ENCODE measurements at places on chromosomes 2 and 18.
A peak's percentile ranks its signal among the peaks of the same experiment; 100 is the strongest.

- no peak for DNase-seq
Observed at GRCh38 chr2:7444626-7445025, 527.4 kb downstream of the RNF144A start.

- DNase-seq, result no peak
Observed at GRCh38 chr2:198321522-198322088, 517.2 kb downstream of the PLCL1 start.

DNA sequence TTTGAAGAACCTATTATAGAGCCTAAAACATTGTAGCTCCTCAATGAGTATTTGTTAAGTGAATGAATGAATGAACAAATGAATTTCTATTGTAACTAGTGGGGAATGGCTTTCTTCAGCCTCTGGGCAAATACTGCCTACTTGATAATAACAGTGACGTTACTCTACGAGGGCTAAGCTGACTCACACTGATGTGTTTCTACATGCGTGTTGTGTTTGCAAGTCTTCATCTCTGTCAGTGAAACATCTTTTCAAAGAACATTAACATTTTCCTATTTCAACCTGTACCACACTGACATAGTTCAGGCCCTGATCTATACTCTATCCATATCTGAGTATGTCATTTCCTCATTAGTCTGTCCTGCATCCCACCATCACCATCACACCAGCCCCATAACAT is 319.9 kb upstream of the ACVR2A start:
- DNase-seq, result no peak

DNA sequence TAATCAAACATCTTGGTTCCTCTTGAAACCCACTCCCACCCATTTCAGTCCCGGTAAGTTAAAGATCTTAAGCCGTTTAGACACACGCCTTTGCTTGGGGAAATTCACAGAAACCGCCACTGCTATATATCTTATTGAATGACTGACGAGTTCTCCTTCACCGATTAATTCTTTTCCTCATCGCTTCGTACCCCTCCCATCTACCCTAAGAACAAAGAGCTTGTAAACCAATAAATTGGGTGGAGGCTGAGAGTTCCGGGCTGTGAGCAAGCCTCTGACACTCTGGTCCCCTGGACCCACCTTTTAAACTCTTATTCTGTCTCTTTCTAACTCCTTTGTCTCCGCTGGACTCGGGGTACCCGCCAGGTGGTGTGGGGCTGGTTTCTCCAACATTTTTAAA is 30.6 kb downstream of the TMEM131 start:
- DNase-seq, result no peak

- DNase-seq, result no peak
Observed at GRCh38 chr2:127145280-127145895, 38.4 kb upstream of the BIN1 start.

GRCh38 chr2:67066782-67067181 is 330.4 kb upstream of the ETAA1 start:
- no peak for DNase-seq

DNA sequence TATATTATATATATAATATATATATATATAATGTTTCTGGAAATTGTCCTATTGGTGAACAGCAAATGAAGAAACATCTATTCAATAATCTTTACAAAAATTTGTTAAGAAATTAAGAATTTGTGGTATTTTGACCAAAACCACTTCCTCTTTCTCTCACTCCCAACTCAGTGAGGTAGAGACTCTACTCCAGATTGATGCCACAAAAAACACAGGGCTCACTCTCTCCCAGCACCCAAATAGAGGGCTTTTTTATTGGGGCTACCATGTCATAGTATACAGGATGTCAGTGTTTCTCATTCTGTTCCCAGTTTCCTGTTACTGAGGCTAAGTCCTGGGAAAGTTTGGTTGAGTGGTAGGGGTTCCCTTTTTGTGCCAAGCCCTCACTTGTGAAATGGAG is 1155.4 kb downstream of the BCL11A start:
- DNase-seq, result no peak

DNA sequence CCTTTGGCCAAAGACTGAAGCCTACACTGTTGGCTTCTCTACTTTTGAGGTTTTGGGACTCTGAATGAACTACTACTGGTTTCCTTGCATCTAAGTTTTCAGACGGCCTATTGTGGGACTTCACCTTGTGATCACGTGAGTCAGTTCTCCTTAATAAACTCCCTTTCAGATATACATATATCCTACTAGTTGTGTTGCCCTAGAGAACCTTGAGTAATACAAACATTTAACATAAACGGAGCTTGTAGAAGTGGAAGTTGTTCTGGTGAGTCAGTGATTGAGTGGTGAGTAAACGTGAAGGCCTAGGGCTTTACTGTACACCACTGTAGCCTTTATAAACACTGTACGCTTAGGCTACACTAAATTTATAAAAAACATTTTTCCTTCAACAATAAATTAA is 107.2 kb upstream of the CDH2 start:
- no peak for DNase-seq

GRCh38 chr18:50000227-50000626 is 186.9 kb upstream of the ACAA2 start:
- DNase-seq, result no peak

DNA sequence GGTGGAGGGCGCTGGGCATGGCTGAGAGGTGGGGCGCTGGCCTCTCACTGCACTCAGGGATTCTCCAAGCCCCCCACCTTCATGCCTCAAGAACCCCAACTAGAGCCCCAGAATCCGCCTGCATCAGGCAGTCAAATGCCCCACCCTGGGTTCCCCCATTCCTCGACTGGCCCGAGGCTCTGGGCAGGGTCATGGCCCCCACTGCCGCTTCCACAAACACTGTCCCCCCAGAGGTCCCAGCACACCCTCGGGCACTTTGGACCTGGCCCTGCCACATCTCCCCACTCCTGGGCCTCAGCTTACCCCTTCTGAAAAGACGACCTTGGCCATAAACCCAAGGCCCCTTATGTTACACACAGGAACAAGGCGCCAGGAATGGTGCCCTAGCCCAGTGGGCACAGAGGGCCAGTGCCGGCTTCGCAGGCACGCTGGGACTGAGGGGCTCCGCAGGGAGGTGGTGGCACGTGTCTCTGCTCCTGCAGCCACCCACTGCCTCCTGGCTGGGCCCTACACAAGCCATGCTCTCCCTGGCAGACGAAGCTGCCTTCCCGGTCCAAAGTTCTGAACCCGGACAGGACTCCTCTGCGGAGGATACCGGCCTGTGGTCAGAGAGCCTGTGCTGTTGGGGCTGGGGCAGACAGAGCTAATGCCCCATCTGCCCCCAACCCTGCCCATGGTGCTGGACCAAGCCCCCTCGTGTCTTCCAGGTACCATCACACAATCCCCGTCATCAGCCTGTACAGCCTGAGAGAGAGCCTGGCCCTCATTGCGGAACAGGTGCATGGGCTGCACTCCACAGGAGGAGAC is 6.8 kb downstream of the AGXT start:
- no peak for DNase-seq

GRCh38 chr2:101205521-101206479 is 46.9 kb upstream of the CNOT11 start:
- peak; percentile 91 for DNase-seq

DNA sequence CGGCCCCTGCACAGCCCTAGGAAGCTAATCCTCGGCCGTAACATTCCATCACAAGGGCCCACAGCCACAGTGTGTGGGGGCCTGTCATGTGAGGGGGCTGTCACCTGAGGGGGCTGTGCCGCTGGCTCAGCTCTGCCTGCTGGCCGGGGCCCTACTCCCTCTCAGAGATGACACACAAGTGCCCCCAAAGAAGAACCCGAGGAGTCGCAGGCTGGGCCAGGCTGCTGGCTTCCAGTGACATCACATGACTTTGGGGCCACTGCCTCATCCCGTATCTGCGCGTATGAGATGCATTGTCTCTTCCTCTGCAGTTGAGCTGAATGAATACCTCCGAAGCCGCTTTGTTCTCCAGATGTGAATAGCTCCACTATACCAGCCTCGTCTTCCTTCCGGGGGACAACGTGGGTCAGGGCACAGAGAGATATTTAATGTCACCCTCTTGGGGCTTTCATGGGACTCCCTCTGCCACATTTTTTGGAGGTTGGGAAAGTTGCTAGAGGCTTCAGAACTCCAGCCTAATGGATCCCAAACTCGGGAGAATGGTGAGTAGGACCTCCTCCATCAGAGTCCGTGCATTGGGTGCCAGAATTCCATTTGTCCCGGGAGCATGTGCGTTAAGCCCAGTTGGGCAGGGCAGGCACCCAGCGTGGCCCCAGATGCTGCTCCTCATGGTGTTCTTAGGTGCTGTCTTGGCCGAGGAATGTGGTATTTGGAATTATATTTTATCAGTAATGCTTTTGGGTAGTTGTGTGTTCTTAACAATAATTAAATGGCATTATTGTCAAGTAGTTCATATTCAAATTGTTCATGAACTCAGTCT is at the start of gene CNDP1:
Gene CNDP1 (plus strand): TSS at position 351 of the 820 bp plus-strand sequence. CDS start 168 bp downstream, at position 519.
- DNase-seq, result no peak

- DNase-seq, result no peak
Observed at GRCh38 chr2:215526341-215526740, 90.5 kb upstream of the FN1 start.

- DNase-seq, result no peak
Observed at GRCh38 chr18:75349668-75350511, 77.6 kb downstream of the SMIM21 start.

DNA sequence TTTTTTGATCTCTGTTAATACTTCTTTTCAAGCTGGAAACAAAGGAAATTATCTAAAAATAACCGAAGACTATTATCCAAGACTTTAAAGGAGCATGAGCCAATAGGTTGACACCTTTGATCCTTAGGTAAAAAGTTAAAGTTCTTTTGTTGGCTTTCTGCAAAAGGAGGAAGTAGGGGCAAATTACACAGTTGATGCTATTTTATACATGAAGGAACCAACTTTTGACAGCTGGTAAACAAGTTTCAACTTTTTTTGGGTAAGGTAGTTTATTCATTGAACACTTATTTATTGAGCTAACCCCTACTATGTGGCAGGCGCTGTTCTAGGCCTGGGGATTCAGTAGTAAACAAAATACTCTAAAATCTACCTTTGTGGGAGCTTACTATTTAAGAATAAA is 66.6 kb upstream of the ZEB2 start:
- DNase-seq, result no peak

GRCh38 chr2:191453761-191454160 is 208.6 kb downstream of the MYO1B start:
- no peak for DNase-seq

DNA sequence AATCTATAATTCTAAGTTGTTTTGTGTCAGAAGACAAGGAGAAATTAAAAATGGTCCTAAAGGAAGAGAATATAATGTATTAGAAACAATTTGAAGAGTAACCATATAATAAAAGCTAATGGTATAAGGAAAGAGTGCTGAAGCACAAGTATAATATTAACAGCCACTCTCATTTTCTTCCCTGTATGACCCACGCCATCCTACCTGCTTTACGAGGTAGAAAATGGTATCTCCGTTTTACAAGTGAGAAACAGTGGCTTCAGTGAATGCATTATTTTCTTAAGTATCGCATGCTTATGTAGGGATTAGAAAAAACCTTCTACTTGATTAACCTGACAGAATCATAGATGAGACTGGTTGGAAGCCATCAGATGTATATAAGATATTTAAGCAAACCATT is 266.2 kb downstream of the CCDC102B start:
- DNase-seq, result no peak

DNA sequence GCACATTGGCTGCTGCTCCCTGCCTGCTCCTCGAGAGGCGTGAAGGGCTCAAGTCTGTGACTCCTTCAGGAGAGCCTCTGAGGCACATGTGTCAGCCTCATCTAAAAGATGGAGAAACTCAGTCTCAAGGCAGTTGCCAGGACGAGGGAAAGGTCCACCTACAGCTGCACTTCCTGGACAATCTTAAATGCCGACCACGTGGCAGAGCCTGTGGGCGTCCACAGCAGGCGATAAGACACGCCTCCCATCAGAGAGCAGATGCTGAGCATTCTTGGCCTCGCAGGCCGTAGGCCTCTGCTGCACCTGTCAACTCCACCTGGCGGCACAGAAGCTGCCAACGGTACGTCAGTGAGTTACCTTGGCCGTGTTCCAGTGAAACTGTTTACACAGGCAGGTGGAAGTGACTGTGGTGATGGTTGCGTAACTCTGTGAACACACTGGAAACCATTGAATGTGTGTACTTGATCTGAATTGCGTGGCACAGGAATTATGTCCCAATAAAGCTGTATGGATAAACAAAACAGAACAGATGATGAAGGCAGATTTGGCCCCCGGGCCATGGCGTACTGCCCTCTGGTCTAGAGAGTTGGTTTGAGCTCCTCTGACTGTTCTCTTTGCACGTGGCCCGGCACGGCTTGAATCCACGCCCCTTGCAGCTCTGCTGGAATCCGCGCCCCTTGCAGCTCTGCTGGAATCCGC is 114.5 kb downstream of the RNF144A start:
- DNase-seq, result peak; percentile 58

GRCh38 chr2:105919826-105920225 is 175.1 kb downstream of the NCK2 start:
- DNase-seq, result peak; percentile 76

DNA sequence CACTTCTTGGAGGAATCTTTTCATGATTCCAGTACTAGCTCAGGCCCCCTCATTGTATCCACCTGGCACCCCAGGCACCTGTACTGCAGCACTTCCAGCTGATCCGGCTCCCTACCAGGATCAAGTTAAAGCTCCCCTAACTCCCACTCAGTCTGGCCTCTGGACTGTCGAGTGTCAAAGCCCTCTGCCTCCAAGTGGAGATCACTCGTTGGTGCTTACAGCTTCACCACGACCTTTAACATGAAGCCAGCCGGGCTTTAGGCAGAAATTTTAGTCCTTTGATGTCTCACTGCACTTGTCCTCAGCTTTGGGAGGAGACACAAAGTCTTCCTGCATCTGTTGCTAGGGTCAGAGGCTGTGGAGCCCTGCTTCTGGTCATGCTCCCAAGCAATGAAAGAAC is 197.7 kb downstream of the ALPK2 start:
- DNase-seq, result no peak

- DNase-seq, result no peak
Observed at GRCh38 chr2:50484371-50484770, 547.6 kb downstream of the NRXN1 start.

GRCh38 chr2:239679755-239680154 is 278.9 kb upstream of the HDAC4 start:
- no peak for DNase-seq

GRCh38 chr18:76498064-76498463 is 3.0 kb upstream of the ZNF516 start:
- no peak for DNase-seq

GRCh38 chr2:43480874-43481273 is 115.0 kb downstream of the THADA start:
- no peak for DNase-seq

DNA sequence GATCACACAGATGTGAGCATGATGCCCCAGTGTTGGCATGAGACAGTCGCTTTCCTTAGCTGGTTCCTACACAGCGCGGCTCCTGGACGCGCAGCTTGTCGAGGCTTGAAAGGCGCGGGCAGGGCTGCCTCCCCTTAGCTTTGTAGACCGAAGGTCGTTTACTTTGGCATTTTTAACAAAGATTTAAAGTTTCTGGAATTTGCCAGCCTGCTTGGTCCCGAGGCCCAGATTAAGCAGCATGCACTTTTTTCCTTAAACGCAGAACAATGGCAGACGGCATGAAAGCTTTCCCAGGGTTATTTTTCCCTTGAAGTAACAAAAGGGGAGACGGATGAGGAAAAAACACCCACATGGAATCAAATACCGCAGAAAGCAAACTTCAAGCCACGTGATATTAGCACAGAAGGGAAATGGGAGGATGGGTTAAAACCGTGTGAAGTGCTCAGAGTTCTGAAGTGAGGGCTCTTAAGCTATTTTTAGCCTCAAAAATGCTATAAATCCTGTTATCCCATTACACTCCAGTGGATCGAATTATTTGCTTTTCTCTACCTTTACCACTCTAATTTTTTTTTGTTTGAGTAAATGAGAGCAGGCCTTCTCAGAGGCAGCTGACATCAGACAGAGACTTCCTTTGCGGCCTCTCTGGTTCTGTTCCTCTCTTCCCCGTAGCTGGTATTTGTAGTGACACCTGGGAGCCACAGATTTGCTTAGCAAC is 55.7 kb downstream of the NPAS2 start:
- no peak for DNase-seq

All from urothelium cell line (cell line).